ENCODE measurements at places on chromosomes 2 and 18.
A peak's percentile ranks its signal among the peaks of the same experiment; 100 is the strongest.

- no peak for DNase-seq
Measured at GRCh38 chr2:1591461-1591770, 152.9 kb downstream of the PXDN start.

GRCh38 chr2:148554459-148555247 lies 89.9 kb upstream of the EPC2 start:
- DNase-seq: no peak

GRCh38 chr18:32360682-32361345 lies 109.9 kb downstream of the GAREM1 start:
- DNase-seq: no peak

GRCh38 chr2:201890453-201890852 lies 84.1 kb downstream of the CDK15 start:
- DNase-seq: no peak

DNA sequence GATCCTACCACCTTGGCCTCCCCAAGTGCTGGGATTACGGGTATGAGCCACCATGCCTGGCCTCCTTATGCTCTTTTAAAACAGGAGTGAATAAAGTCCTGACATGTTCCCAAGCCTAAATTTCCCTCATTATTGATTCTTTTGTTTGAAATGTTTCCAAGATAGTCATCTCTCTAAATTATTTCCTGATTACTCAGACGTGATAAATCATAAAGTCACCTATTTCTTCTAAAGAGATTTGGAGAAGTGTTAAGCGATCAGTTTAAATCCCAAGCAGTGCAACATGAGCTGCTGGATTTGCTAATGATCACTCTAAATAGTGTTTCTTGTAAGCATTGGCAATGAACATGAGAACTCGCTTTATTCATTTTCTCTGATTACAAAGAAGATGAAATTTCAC lies 51.8 kb downstream of the PMAIP1 start:
- DNase-seq: no peak

DNA sequence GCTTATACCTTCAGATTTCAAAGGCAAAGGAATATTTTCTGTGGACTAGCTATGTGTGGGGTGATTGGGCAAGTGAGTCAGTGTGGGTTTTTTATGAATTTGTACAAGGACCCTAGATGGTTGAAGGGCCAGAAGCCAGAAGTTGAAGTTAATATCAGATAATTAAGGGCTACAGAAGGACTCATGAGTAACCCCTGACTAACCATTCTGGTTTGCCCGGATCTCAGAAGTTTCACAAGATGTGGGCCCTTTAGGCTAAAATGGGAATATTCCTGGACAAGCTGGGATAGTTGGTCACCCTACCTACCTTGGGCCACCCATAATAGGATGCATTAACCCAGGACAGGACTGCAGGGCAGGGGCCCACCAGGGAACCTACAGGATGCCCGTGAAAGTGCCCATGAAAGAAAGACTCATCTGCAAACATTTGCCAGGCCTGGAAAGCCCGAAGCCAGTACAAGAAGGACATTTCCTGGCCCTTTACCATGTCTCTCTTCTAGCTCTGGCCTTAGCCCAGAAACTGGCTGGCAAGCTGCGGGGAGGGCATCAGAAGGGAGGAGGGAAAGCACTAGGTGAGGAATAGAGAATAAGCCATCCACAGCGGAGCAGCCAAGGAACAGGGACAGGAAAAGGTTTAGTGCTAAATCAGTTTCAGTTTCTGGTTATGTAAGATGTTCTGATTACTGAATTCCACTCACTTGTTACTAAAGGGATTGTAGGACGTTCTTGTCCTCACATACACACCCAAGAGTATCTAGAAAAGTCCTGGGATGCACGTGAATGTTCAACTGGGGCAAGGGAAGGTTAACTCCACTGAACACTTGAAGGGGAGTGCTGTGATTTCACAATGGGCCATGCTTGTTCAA lies 33.6 kb downstream of the GCG start:
- DNase-seq: no peak

GRCh38 chr18:79679552-79680099 lies at the start of gene CTDP1:
Gene CTDP1, plus strand, starts transcription at chr18:79679803. Its CDS starts 145 bp downstream, at chr18:79679948.
- peak; percentile 87 for DNase-seq

DNA sequence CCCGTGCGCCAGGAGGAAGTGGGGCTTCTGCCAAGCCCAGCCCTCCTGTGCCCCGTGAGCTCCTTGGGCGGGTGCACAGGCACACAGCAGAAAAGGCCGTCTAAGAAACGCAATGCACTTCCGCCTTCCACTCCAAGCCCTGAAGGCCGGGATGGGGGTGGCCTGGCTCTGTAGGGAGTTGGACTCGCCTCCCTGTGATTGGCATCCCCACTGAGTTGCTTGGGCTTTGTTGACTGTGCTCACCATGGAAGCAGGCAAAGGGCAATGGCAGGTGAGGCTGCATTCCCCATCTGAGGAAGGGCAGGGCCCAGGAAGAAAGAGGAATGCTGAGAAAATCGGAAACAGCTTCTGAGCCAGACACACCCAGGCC lies 66.8 kb downstream of the CRACDL start:
- no peak for DNase-seq

DNA sequence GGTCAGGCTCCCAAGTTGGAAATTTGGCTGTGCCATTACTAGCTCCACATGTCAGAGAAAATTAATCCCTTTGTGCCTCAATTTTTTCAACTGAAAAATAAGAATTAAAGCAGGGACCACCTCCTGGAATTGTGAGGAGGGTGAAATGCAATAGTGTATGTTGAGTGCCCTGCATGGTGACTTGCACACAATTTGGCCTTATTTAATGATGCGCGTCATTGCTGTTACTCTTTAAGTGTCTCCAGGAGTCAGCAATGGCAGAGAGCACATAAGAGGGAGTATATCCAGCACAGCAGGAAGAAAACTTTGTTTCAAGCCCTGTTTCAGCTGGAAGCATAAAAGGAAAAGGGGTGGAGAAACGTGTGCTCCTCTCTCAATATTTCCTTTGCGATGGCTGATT lies 215.8 kb downstream of the ALK start:
- no peak for DNase-seq

DNA sequence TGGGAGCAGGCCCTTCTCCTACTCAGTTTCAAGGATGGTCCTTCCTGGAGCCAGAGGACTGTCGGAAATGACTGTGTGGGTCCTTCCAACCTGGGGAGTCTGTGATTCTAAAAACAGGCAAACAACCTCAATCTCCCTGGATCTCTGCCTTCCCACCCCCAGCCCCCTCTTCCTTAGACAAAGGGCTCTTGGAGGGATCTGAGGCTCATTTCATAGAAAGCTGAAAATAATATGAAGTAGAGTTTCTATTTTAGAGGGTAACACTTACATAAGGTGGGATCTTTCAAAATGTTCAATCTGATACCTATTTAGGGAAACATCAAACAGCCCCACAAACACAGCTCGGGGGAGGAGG lies 69.4 kb downstream of the RHOB start:
- no peak for DNase-seq

GRCh38 chr18:44568342-44568741 lies 112.3 kb upstream of the SETBP1 start:
- no peak for DNase-seq

DNA sequence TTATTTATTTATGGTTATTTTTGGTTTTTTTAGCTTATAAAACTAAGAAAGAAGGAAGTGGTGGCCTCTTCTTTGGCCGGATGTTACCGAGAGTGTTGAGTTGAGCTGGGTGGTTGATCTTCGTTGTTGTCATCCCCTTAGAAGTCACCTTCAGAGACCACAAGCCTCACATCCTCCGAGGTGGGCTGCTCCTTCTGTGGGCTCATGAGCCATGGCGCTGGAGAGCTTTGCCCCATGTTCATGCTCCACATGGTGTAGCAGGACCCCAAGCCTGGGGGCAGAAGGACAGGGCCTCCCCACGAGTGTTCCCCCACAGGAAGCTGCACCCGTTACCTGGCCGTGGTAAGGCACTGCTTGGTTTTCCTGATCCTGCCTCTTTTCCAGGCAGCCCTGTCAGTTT lies 23.4 kb downstream of the SNTG2 start:
- no peak for DNase-seq

- DNase-seq: no peak
Measured at GRCh38 chr18:54130631-54131030, 93.8 kb downstream of the MBD2 start.

GRCh38 chr2:50602636-50603327 lies 429.1 kb downstream of the NRXN1 start:
- DNase-seq: no peak

GRCh38 chr2:238285653-238286082 lies 2.7 kb downstream of the PER2 start:
- DNase-seq: no peak

GRCh38 chr2:228917220-228917619 lies 353.9 kb downstream of the PID1 start:
- DNase-seq: no peak

DNA sequence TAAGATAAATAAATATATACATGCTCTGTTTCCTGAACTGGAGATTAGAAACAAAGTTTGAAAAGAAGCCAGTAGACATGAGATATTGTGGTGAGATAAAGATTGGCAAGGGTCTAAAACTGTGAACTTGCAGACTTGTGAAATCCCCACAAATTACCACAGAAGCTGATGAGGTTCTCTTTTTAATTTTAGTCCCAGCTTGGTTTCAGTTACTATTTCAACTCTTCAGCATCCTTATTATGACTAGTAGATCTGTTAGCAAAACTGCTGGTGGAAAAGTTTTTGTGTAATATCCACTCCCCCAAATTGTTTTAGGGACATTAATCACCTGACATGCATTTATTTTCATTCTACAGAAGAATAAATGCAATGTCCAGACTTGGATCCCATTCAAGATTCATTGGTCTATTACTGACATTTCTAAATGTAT lies 20.8 kb downstream of the RASGRP3 start:
- DNase-seq: no peak

- DNase-seq: no peak
Measured at GRCh38 chr2:64730551-64731262, 77.0 kb upstream of the SERTAD2 start.

DNA sequence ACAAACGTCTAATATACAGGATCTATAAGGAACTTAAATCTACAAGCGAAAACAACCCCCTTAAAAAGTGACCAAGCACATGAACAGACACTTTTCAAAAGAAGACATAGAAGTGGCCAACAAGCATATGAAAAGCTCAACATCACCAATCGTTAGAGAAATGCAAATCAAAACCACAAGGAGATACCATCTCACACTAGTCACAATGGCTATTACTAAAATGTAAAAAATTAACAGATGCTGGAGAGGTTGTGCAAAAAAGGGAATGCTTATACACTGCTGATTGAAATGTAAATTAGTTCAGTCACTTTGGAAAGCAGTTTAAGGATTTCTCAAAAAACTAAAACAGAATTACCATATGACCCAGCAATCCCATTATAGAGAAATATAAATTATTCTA lies 1148.5 kb upstream of the FAM98A start:
- no peak for DNase-seq

- no peak for DNase-seq
Measured at GRCh38 chr18:7004009-7004408, 113.6 kb downstream of the LAMA1 start.

- DNase-seq: no peak
Measured at GRCh38 chr2:780002-780401, 102.8 kb upstream of the TMEM18 start.

GRCh38 chr2:69305712-69306392 lies 81.2 kb downstream of the GFPT1 start:
- DNase-seq: no peak

DNA sequence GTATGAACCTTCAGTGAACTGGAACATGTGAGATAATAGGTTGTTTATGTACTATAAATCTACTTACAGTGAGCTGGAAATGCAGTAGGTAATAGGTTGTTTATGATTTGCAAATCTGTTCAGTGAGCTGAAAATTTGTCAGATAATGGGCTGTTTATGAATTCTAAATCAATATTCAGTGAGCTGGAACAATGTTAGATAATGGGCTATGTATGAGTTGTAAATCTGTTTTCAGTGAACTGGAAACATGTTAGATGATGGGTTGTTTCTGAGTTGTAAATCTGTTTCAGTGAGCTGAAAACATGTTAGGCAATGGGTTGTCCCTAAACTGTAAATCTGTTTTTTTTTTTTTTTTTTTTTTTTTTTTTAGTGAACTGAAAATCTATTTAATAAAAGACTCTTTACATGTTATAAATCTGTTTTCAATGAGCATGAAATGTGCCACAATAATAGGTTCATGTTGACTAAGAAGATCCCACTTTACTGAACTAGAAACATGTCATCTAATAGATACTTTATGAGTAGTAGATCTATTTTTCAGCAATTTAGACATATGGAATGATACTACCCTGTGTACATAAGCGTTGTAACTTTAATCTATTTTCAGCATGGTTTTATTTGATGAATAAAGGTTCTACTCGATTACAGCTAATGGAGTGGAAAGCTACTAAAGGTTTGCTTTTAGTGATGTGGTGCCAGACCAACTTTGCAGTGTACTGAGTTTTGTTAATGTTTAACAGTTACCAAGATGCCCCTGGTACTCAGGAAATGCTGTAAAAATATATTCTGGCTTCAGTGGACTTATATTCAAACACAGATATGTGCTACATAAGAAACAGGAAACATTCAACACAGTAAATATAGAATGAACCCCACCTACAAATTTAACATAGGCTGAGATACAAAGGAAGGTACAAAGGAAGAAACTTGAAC lies 1471.8 kb downstream of the LRP1B start:
- no peak for DNase-seq
